ENCODE measurements at places on chromosomes 3 and 15.

GRCh38 chr3:64158334-64158733 is 66.9 kb downstream of the PRICKLE2 start:
- no peak for DNase-seq

DNA sequence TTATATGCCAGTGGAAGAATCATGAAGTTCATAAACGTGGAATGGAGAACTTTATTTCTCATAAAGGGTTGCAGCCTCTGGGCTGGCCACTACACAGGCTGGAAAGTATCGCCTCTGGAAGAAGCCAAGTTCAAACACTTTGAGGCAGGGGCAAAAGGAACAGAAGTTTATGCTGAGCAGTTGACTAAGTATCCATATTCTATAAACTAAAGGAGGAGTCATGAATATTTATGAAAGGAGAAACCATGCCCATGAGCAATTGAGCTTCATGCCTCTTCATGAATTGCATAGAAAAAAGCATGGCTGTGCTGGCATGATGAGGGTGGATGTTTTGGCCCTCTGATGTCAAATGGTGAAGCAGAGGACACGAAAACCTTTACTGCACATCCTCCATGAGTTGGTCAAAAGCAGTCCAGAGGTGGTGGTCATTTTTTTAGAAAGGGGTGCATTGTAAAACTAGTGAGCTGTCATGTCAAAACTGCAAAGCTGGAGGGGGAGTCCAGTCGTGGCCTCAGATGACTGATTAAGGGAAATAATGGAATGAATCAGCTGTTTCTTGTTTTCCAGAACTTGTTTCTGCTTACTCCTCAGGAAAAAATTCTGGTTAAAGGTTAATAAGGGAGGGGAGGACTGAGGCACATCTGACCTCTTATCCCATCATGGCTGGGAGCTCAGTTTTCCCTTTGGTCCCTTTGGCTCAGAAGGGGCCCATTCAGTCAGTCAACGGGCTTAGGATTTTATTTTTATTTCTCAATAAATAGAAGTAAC is 276.7 kb downstream of the CHL1 start:
- DNase-seq: no peak

GRCh38 chr3:30686176-30686575 is 79.8 kb downstream of the TGFBR2 start:
- DNase-seq: no peak

DNA sequence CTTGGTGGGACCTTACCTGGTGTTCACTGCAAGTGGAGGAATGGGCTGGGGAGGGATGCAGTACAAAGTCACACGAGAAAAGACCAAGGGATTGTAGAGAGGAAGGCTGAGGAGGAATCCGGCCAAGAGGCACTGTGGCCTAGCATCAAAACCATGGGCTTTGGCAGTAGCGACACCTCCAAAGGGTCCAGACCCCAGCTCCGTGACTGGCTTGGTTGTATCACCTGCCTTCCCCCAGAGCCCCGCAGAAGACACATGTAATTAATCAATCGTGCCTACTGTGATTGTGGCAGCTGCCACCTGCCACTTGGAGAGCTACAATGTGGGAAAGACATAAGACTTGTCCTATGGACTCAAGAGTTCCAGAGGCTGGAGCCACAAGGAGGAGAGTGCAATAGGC is 54.7 kb downstream of the ST8SIA2 start:
- no peak for DNase-seq

DNA sequence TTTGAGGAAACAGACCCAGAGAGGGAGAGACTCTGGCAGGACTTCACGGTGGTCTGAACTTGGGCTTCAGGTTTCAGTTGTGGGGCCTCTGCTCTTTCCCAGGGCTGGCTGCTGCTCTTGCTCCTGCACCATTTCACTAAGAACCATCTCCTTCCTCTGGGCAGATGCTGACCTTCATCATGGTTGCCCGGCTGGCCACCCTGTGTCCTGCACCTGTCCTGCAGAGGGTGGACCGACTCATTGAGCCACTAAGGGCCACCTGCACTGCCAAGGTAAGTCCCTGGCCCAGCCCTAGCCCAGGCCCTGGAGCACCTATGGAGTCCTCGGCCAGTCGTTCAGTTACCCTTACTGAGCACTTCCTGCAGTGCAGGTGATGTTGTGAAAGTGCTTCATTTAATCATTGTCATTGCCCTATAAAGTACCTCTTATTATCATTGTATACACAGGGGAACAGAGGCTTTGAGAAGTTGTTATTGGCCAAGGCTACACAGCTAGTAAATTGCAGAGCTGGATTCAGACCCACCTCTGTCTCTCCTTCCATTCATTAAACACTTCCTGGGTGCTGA is 10.0 kb downstream of the RPL32 start:
- DNase-seq: no peak
